NCI-H2107 (cell line): ENCODE measurements at places on chromosomes 12 and 14.

GRCh38 chr12:85530456-85530855, 250.4 kb downstream of the ALX1 start:
- DNase-seq: no peak

DNA sequence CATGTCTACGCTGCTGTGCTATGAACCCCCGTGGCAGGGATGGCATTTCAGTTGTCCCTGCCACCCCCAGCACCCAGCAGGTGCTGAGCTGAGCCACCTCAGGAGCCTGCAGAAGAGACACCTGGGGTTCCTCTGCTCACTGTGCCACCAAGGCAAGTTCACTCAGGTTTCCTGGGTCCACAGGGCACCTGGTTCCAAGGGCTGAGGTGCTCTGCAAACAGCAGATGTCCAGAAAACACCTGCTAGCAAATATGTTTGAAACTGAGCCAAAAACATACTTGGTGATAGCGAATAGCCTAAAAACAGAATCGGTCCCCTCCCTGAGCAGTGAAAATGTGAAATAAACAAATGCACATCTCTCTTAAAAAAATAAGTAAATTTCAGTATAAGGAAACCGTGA, 35.6 kb upstream of the GPR68 start:
- peak; percentile 78 for DNase-seq

- no peak for DNase-seq
Observed at GRCh38 chr12:12331896-12332295, 18.1 kb downstream of the MANSC1 start.

DNA sequence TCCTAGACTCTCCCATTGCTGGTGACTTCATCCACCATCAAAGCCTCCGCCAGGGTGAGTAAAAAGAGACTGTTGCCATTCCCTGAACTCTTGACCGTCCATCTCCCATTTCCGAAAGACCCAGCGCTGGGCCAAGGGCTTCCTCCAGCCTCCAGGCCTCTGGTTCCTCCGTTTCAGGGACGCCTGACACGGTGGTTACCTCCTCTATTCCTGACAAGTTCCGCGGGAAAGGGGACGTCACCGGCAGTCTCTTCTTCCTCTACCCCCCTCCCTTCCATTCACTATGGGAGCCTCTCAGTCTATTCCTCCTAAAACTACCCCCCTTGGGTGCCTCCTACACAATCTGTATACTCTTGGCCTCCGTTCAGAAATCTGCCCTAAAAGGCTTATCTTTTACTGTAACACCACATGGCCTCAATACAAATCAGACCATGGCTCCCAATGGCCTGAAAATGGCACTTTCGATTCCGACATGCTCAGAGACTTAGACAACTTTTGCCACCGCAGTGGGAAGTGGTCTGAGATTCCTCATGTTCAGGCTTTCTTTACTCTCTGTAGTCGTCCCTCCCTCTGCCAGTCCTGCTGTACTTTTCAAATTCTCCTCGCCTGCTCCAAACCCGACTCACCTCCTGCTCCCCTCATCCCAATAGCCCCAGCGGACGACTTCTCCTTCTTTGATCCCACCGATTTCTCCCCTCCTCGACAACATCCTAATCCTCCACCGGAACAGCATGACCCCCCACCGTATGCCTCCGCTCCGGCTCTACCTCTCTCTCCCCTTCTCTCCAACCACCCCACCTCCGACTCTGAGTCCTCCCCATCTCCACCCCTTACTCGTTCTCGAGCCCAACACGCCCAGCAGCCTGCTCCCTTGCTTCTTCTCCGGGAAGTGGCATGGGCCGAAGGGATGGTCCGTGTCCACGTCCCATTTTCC, 70.4 kb downstream of the MOK start:
- no peak for DNase-seq

GRCh38 chr12:80648881-80649280, 58.6 kb upstream of the MYF6 start:
- DNase-seq: no peak

DNA sequence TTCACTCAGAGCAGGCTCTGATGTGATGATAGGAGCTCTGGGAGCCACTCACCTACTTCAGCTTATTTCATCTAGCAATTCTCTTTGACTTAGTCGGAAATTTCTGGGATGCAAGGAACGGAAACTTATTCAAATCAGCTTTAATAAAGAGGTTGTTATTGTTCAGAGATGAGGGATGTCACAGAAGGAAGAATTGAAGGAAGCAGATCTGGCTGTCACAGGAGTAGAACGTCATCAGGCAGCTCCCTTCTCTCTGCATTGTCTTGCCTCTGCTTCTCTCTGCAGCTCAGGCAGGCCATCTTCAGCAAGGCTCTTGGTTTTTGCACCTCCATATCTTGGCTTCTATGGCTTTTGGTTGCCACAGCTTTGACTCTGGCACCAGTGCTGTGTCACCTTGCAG, 7.6 kb upstream of the TMEM30B start:
- DNase-seq: no peak

DNA sequence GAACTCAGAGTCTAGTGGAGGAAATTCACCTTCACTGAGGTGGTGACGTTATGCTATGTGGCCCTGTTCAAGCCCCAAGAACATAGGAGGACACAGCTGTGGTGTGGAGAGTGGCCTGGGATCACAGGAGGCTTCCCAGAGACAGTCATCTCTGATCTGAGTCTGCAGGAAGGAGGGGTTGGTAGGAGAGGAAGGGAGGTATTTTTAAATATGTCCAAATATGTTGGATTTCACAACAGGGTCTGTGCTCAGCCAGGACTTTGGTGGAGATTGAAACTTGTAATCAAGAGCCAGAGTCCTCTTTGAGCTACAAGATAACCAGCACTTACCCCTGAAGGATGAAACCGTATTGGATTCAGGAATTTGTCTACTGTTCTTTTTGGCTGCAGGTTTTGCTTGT, 26.4 kb upstream of the MED13L start:
- no peak for DNase-seq

GRCh38 chr14:63286071-63286470, 32.7 kb downstream of the GPHB5 start:
- DNase-seq: peak; percentile 32

DNA sequence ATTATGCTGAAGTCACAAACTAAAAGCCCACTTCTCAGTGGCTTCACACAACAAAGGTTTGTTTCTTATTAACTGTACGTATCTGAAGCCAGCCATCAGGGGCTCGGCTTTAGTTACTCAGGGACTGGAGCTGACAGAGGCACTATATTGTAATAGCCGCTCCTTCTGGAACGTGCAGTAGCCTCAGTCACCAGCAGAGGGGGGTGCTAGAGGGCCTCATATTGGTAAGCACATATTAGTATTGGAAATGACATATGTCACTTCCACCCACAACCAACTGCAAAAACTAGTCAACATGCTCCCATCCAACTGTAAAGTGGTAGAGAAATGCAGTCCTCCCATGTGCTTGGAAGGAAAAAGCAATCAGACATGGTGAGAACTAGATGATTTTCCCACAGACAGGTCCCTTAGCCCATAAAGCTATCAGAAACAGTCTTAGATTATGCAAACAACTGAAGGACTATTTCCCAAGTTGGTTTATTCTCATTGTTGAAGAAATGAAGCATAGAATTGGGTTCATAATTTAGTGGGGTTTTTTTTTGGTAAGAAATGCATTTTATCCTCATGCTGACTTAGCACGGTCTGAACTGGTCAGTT, 183.6 kb upstream of the G2E3 start:
- DNase-seq: no peak

DNA sequence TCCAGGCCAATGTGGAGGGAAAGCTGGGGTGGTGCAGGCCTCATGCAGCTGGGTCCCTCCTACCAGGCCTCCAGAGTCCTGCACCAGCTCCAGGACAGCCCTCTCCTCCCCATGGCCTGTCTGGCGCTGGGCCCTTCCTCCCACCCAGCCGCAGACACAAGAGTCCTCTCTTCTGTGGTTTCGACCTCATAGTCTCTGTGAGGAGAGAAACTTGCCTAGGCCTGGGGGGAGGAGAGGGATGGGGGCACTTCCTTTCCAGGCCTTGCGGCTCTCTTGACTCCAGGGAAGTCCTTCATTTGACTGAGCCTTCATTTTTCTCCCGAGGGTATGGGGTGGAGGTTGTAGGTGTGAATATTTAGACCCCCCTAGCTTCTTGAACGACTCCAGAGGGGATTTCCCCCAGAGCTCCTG, 2.3 kb downstream of the MMP14 start:
- DNase-seq: no peak

DNA sequence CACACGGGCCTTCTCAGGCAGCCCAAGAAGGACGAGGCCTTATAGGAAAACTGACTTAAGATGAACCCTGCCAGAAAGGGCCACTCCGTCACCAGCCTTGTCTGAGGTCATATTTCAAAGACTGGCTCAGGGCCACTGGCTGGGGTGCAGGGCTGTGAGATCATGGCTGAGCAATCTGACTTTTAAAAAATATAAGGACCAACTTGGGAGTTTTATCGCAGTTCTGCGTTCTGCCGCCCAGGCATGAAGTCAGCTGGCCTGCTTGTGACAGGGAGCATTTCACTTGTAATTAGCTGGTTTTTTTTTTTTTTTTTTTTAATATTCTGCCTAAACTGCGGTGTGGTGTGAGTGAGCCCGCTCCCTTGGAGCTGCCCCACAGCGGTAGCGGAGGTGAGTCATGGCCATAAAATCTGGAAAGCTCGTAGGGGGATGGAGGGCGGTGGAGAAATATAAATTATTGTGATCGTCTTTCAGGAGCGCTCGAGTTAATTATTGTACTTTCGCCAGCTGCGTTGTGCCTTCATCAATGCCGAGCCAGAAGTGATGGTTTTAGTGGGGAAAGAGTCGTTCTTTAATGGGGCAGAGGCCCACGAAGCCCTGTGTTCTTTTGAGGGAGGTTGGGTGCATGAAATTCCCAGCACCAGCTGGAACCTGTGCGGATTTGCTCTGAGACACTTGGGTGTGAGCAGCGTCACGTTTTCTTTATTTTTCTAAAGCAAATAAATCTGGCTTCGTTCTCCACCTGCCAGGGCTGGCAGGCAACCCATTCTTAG, 231.9 kb downstream of the C12orf75 start:
- DNase-seq: peak; percentile 36

DNA sequence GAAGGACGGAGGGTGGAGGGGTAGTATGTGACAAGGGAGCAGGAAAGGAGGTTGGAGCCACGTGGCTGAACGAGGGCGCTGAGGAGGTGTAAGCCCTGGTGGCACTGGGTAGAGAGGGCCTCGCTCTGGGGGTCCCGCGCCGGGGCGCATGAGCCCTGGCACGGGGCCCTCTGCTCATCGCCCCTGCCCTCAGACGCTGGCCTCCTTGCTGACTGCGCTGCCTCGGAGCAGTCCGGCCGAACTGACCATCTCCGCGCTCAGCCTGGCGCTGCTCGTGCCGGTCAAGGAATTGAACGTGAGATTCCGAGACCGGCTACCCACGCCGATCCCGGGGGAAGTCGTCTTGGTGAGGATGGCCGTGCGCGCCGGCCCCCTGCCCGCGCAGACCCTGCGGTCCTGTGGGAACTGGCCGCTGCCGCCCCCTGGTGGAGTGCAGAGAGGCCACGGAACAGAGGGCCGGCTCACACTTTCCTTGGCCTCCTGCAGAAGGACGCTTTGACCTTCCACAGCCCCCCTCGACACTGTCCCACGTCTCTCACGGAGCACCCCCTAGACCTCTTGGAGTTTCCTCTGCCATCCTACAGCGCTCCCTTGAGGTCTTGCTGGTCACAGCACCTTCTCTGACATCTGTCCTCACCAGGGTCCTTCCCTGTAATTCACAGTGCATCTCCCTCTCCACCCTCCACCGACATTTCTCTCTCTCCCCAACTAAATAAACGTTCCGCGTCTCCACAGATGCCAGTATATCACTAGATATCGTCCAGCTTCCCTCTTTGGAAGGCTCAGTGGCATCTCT, 10.5 kb downstream of the ARHGEF25 start:
- no peak for DNase-seq

GRCh38 chr12:122395319-122395718, 27.1 kb downstream of the CLIP1 start:
- DNase-seq: no peak

DNA sequence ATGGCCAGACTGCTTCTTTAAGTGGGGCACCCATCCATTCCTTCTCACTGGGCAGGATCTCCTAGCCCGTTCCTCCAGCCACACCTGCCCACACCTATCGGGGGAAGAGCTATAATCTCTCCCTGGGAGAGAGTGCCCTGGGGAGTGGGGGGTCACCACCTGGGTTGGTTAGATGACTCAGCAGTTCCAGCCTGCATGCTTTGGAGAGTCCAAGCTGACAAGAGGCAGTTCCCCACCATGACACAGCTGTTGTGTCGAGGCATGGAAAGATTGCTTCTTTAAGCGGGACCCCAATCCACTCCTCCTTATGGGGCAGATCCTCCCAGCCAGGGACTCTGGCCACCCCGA, 52.6 kb upstream of the PPFIA2 start:
- DNase-seq: no peak

DNA sequence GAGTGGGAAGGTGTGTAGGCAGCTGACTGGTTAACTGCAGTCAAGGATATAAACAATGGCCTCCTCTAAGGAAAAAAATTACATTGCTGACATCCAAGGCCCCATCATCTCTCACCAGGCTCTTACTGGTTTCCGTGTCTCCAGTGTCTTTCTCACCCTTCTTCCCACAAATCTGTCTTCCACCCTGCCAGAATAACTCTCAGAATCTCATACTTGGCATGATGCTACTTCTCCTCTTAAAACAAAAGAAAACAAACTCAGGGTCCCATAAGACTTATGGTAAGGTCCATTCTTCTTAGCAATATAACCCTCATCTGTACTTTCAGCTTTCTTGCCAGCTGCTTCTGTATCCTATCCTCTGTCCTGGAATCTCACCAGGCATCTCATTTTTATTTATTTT, 68.9 kb downstream of the SUSD6 start:
- DNase-seq: no peak

DNA sequence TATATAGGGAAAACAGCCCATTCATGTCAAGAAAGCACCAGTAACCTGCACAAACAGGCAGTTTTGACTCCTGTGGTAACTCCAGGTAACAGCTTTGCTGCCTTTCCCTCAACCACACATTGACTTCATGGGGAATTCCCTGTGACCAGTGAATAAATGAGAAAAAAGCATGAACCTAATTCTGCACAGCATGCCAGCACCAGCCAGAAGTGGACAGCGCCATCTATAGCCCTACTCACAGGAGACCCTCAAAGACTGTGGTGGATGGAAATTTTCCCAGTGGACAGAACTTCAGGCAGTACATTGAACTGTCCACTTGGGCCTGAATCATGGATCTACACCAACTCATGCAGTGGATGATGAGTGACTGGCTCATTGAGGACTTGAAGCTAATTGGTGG, 152.1 kb downstream of the SLC8A3 start:
- no peak for DNase-seq

GRCh38 chr14:57574617-57575288, 81.1 kb upstream of the CCDC198 start:
- DNase-seq: no peak

DNA sequence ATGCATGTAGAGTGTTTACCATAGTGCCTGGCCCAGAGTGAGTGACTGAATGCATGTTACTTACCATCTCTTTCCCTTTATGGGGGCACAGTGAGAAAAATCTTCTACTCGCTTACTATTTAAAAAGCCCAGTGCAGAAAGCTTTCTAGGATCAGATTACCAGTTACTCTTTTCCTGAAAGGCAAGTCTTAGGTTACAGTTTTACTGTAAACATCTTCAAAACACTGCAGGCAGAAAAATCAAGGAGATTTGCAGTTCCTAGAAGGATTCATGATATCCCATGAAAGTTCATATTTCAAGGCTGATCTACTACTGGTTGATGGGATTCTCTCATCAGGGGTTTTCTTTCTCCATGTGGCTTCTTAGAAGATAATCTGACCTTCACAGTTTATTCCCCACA, 29.3 kb upstream of the DAAM1 start:
- peak; percentile 60 for DNase-seq
